GM12878 (cell line): ENCODE measurements at places on chromosomes 13 and 19. TPM values are rescaled to one million over a fixed set of nuclear protein-coding genes. Genes with fewer than 3 reads are reported as not detected.

The MEF2B gene
- 33.0 and 36.6 TPM in 2 replicates for total RNA-seq

DNA sequence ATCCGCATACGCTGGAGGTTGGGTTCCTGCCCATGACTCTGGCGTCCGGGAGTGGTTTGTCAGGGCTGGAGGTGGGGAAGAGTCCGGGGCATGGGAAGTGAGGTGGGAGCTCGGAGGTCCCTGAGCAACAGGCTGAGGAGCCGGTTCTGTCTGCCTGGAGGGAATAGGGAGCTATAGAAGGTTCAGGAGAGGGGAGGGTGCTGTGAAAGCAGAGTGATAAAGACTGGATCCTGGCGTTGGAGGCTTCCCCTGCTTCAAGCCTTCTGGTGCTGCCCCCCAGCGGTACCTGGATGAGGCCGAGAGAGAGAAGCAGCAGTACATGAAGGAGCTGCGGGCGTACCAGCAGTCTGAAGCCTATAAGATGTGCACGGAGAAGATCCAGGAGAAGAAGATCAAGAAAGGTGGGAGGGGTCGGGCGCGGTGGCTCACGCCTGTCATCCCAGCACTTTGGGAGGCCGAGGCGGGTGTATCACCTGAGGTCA lies 2.6 kb downstream of the HMG20B start:
- no peak for DNase-seq
- H3K36me3 ChIP-seq = no peaks in the 10 kb centered on the region; the same call in 1 of the 2 replicates
- peaks cover 3% of the 10 kb centered on the region for H3K4me1 ChIP-seq
- H3K27me3 ChIP-seq = no peaks in the 10 kb centered on the region
- H3K4me3 ChIP-seq = no peak overlapping the region

GRCh38 chr13:29760544-29760943 lies 89.9 kb downstream of the UBL3 start:
- DNase-seq = no peak
- H3K27ac ChIP-seq = no peak overlapping the region
- no peak overlapping the region for H3K4me3 ChIP-seq
- H3K4me1 ChIP-seq = peaks cover 3% of the 10 kb centered on the region; the same call in 1 of the 2 replicates
- no peaks in the 10 kb centered on the region for H3K27me3 ChIP-seq

DNA sequence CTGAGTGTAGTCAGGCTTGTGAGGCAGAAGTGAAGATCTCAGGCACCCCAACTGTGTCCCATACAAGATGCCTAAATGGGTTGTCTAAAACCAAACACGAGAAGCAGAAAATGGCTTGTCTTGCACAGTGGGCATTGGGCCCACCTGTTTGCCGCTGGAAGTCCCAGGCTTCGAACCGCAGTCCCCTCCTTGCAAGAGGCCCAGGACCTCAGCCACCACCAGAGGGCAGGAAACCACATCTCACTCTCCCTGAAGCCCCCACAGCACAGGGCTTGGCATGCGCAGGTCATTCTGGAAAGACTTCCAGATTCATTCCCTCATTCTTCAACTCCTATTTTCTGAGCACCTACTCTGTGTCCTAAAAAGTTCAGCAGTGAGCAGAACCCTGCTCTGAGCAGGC lies 973.7 kb downstream of the UQCRFS1 start:
- no peaks in the 10 kb centered on the region for H3K4me1 ChIP-seq
- H3K27me3 ChIP-seq = no peaks in the 10 kb centered on the region
- no peaks in the 10 kb centered on the region for H3K36me3 ChIP-seq
- no peak for DNase-seq

GRCh38 chr19:15421721-15422260 lies 3.0 kb upstream of the AKAP8L start:
- no peaks in the 10 kb centered on the region for H3K27me3 ChIP-seq
- peaks cover 34% of the 10 kb centered on the region for H3K36me3 ChIP-seq
